Hepatocyte (in vitro differentiated cells): ENCODE measurements at places on chromosomes 7 and 10. TPM values are rescaled to one million over a fixed set of nuclear protein-coding genes. Genes with fewer than 3 reads are reported as not detected.

- DNase-seq = no peak
Observed at GRCh38 chr7:122629412-122629953, 69.4 kb downstream of the RNF133 start.

DNA sequence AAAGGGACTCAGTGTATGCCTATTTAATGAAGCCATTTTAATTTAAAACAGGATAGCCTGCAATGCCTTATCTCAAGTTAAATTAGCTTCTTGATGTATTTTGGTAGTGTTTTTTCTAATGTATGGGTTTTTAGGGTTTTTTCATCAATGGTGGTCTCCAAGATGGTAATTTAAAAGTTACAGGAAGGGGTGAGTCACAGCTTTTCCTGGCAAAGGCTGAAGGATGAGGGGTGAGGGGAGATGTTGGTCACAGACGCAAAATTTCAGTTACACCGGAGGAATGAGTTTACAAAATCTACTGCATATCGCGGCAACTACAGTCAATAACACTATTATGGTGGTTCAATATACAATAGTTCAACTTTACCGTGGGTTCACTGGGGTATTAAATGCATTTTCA is 31.6 kb downstream of the CCDC3 start:
- DNase-seq = no peak

GRCh38 chr7:134823400-134823799 is 44.0 kb downstream of the CALD1 start:
- DNase-seq = no peak

DNA sequence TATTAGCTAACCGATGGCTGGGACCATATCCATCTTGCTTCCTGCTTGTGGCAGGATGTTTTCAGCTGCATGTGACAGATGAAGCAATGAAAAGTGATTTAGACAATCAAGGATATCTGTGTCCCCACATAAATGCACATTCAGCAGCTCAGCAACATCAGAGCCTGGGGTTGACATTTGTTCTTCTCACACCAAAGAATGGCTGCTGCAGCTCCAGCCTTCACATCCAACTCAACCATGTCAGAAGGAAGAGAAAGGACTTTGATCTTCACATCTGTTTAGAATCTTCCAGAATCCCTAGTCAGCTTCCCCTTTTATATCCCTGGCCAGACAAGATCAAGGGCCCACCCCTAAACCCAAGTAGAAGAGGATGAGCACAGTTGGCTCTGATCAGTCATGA is 11.9 kb upstream of the FRMPD2 start:
- no peak for DNase-seq

FAM24B gene
- polyA plus RNA-seq = not detected in 2 replicates

DNA sequence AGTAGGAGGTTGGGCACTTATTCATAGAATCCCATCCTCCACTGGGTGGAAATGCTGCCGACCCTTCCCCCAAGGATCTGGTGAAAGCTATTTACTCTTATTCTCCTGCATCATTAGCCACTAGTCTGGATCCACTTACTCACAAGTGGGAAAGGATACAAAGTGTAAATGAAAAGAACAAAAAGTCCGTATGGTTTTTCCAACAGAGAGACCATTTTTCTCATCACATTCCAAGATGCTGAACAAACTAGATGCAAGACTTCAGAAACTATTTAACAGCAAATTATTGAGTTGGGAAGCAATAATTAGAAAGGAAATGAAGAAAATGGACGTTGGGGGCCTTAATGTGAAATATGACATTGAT is 242.4 kb upstream of the GLI3 start:
- DNase-seq = no peak

- DNase-seq = peak; percentile 8
Observed at GRCh38 chr7:936386-937054, 18.0 kb downstream of the ADAP1 start.

DNA sequence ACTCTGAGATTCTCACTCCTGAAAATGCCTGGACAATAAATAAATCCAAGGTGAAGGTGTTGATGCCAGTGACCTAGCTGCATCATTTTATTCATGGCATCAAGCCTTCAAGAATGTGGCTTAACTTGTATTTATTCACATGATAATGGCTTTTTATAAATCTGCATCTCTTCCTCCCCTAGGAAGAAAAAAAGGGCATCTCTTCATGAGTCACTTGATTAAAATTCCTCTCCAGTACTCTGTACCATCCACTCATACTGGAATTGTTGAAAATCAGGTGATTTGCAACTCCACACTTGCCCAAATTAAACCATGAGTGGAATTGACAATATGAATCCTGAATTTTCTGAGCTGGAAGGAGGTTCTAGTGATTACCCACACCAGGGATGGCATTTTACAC is 30.2 kb downstream of the PTPRE start:
- no peak for DNase-seq

DNA sequence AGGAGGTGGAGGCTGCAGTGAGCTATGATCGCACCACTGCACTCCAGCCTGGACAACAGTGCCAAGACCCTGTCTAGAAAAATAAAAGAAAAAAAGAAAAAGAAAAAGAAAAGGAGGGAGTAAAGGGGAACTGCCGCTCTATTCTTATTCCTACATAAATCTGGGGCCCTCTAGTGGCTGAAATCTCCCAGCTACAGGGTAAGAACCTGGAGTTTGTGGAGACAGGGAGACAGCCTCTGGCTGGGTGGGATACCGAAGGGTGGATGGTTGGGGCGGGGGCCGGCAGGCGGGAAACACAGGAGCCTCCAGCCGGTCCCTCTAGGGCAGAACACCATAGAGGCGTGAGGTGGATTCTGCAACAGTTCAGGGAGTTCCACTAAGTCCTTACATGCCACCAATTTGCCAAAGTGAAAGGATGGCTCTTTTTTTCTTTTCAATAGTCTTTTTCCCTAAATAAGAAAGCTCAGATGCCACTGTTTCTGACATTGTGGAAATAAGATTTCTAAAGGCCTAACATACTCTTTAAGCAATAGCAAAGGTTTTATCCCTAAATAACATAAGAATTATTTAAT is 117.3 kb downstream of the SVIL start:
- DNase-seq = peak; percentile 52

DNA sequence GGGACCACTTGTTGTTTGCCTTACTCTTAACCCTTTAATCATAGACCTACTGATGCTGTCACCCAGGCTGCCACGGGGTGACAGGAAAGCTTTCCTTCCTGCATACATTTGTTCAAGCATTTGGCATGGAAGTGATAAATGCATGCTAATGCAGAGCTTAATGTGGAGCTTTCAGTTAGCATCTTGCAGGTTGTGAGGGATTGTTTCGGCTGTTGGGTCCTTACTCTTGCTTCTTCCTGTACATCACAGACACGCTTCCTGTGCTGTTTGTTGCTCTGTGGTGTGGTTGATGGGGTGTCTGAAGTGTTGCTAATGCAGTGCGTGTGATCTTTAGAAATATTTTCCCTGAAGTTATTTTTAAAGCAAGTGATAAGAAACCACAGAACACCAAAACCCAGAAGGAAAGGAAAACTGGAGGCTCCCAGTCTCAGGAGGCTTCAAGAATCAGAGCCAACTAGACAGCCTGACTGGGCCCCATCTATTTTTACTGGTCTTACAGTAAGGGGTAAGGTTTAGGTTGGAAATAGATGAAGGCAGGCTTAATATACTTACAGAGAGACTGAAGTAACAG is 143.1 kb downstream of the CHN2 start:
- no peak for DNase-seq
